ENCODE measurements at places on chromosomes 3 and 15.

DNA sequence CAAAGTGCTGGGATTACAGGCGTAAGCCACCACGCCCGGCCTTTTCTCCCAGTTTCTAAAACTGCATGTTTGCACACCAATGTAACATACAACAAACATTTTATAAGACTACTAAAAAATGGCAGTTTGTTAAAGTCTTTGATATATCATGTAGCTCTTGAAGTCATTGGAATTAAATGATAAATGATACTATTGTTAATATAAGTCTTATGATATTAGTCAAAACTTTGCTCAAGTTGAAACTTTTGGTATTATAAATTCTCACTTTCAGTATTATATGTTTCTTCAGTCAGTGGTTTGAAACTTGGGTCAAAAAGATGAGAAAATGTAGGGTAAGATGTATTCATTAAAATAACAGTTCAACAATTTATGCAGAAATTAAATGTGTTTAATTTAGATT is 117.6 kb upstream of the TBL1XR1 start:
- no peak for DNase-seq

GRCh38 chr3:65833761-65834505 is 204.8 kb downstream of the MAGI1 start:
- no peak for DNase-seq

GRCh38 chr15:86101818-86102217 is 22.1 kb downstream of the AGBL1 start:
- no peak for DNase-seq

DNA sequence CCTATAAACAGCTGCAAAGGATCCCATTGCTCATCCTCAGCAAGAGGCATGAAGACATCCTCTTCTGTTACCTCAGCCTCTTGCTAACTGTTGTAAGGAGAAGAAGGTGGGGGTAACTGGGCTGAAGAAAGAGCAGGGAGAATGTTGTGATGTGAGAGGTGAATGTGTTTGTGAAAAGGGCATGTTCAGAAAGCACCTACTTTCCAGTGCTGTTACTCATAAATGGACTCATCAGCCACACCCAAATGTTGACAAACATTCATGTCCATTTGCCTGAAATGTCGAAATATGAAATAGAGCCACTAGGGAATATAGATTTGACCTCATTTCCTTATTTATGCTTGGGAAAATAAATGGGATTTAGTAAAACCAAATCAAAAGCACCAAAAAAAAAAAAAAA is 12.6 kb downstream of the SLC24A1 start:
- no peak for DNase-seq

DNA sequence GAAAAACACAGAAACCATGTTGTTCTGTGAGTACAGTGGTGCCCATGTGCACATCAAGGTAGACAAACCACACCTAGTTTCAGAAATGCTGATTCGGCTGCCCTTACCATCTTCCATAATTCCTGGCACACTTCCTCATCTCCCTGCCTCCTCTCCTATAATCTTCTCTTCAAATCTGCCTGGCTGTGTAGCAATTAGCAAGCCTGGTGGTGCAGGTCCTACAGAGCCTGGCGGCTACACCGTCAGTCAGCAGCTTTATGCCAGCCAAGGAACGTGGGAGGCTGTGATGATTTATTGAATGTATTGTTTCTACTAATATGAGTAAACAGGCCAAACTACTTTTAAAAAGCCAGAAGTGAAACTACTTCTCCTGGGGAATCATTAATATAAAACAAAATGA is 106.8 kb downstream of the SEMA6D start:
- DNase-seq, result no peak

DNA sequence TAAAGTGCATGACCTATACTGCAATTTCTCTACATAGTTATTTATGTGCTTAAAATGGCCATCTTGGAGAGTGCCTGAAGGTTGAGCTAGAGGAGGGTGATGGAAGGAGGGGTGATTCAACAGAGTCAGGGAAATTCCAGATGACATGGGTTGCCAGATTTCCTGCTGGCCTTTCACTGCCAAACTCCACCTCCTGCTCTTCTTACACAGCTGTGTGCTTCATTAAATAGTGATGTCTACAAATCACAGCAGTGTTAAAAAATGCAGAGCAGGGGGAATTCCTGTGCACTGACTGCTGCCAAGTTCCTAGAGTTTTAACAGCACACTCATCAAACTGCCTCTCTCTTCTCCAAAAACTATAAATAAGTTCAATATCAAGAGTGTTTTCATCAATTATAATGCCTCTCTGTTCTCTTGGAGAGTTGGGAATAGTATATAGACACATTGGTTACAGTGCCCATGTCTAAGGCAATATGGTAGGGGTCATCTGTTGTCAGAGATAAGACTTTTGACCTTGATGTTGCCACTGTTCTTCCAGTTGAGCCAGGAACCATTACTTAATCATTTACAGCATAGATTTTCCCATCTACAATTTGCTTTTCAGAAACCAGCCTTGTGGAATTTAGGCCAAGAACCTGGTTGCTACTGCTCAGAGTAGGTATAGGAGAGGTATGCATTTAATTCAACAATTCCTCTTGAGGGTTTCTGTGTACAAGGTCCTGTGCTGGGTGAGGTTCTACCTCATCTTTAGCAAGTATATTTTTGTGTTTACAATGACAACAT is 79.6 kb downstream of the TP63 start:
- no peak for DNase-seq

Data from SK-N-DZ (cell line).